ENCODE measurements at places on chromosomes 7 and 10.

GRCh38 chr7:39761449-39761848, 138.1 kb downstream of the RALA start:
- DNase-seq = no peak

- peak; percentile 12 for DNase-seq
Observed at GRCh38 chr7:30412782-30413504, 65.6 kb downstream of the NOD1 start.

DNA sequence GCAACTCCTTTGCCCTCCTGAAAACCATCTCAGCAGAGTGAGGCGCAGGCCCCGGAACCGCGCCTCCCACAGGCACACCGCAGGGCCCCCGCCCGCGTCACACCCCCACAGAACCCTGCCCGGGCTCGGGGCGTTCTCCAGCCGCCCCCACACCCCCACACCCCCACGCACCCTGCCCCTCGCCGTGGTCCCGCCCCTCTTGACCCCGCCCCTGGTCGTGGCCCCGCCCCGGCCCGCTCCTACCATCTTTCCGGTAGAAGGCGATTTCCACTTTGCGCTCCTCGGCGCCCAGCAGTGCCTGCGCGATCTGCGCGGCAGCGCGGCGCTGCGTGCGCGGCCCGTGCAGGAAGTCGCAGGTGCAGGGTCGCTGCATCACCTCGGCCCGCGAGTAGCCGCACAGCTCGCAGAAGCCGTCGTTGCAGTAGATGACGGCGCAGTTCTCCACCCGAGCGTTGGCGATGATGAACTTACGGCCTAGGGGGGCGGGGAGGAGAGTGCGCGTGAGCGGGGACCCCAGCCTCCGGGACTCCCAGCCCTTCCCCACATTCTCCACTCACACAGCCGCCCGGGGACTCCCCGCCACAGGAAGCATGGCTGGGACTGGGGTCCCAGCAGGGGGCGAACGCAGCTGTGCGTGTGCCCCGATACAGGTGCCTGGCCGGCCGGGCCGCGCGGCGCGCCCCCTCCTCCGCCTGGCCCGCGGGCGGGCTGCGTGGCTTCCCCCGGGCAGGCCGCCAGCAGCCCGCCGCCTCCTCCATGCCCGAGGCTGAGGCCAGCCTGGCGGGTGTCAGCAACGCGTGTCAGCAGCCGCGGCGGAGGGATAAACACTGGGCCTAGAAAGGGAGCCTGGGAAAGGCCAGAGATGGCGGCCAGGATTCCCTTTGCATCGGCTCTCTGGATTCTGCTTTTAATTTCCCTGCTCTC, 3.4 kb downstream of the KCNH2 start:
- peak; percentile 65 for DNase-seq

GRCh38 chr10:45308707-45309106, 6.7 kb downstream of the OR13A1 start:
- DNase-seq = no peak

DNA sequence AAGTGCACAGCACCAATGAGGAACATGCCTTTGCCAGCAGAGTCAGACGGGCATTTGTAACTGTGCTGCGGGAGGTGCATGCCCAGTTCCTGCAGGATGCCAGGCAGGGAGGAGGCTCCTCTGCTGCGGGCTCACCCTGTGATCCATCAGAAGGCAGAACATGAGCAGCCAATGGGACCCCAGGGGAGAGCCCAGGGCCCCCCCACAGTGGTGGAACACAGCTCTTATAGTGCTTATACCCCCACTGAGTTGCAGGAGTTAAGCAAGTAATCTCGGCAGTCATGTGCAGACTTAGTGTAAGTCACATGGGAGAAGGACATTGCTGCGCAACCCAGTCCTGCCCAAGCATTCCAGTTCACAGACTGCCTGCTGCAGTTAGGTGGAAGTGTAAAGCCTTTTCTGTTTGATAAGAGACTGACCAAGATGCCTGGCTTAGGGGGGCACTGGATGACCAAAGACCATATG, 120.3 kb upstream of the TMEM106B start:
- no peak for DNase-seq

DNA sequence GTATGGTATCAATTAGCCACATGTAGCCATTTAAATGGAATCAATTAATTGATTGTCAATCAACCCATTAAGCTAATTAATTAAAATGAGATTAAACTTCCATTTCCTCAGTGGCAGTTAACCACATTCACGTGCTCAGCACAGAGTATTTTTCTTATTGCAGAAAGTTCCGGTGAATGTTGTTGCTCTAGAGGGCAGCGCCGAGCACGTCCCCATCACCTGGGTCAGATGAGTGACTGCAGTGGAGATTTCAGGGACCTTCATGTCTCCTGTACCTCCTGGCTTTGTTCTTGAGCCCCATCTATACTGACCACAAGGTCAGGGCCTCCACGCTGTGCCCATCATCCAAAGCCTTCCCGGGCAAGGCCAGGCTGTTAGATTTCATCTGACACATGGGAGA, 168.8 kb upstream of the MKI67 start:
- DNase-seq = no peak

DNA sequence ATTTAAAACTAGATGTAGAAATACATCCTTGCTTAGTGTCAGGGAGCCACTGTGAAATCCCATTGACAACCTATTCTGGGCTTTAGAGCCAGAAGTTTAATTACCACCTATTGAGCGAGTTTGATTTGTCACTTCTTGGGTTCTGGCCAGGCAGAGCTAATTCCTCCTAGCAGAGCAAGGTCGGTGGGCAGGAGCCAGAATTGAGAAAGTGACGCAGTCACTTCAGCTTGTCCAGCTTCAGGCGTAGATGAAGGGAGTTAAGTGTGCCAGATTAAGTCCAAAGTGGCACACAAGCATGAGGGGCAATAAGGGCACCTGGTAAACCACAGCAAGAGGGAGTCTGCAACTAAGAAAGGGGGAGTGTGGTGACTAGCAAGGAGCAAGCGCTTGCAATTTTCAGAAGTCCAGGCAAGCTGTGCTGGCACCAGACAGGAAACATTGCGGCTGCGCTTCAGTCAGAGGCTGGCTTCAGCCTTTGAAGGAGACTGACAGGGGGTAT, 119.4 kb downstream of the ST7 start:
- peak; percentile 88 for DNase-seq

- no peak for DNase-seq
Observed at GRCh38 chr7:2880874-2881533, 36.9 kb upstream of the GNA12 start.

DNA sequence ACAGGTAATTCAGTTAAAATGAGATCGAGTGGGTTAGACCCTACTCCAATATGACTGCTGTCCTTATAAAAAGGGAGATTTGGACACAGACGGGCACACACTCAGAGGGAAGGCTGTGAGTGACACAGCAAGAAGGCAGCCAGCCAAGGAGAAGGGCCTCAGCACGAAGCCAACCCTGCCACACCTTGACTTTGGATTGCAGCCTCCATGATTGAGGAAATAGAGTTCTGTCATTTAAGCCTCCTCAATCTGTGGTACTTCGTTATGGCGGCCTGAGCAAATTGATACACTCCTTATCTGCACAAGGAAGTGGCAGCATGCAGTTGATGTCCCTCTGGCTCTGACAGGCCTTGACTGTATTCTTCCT, 43.8 kb downstream of the SH2D4B start:
- peak; percentile 64 for DNase-seq

GRCh38 chr10:118840776-118841468, 86.2 kb upstream of the CACUL1 start:
- no peak for DNase-seq

DNA sequence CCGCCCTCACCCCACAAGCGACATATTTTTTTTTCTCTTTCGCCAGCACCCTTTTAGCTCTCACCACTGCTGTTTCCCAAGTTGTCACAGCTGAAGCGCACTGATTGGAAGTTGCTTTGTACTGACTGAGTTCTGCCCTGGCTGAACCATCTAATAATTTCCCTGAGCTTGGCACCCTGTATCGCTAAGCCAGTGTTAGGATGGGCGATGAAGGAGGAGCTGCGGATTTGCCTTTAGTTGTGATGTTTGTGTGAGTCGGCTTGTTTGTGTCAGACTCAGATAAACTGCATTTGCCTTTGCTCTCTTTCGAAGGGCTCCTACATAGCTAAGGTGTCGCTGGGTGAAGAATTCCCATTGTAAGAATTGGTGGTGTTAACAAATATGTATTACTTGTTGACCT, 1.3 kb upstream of the ATXN7L1 start:
- no peak for DNase-seq

DNA sequence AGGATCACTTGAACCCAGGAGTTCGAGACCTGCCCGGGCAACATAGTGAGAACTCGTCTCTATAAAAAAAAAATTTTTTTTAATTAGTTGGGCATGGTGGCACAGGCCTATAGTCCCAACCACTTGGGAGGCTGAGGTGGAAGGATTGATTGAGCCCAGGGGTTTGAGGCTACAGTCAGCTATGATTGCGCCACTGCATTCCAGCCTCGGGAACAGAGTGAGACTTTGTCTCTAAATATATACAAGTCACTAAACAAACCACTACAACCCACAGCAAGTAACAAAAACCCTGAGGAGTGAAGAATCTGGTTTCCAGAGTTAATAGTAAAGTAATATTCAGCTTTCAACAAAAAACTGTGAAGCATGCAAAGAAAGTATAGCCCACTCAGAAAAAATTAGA, 32.7 kb upstream of the HHEX start:
- DNase-seq = no peak

All from NCI-H2029 treated with DMSO at 0.1 percent for 48 hours (cell line).